Breast epithelium (tissue), 4 donors: ENCODE measurements at places on chromosomes 2 and 18. TPM values are rescaled to one million over a fixed set of nuclear protein-coding genes. Genes with fewer than 3 reads are reported as not detected.

The ZSWIM2 gene
- not detected for total RNA-seq

DNA sequence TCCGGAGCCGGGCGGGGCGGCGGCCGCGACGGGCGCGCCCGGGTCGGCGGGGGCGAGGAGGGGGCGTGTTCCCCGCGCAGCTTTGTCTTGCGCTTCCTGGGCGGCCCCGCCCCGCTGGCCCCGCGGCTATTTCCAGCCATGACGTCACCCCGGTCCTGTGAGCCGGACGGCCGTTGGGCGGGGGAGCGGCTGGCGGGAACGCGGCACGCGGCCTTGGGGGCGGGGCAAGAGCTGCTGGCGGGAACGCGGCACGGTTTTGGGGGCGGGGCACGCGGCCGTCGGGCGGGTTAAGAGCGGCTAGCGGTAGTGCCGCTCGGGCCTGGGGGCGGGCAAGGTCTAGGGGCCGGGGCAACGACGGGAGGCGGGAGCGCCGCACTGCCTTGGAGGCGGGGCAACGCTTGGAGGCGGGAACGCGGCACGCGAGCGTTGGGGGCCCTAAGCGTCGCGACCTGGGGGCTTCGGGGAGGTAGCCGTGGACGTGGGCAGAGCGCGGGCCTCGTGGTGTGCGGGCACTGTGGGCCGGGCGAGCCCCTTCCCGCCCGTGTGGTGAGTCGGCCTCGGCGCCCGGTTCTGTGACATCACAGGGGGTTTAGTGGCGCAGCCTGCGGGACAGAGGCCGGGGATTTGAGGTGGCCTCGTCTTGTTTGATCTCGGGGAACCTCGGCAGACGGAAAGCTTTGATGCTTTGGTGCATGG is 704 bp downstream of the KLF11 start:
- H3K4me3 ChIP-seq: peak overlapping the region; percentile 94
- H3K36me3 ChIP-seq: no peaks in the 10 kb centered on the region
- peak; percentile 98 for DNase-seq
- H3K27ac ChIP-seq: peak overlapping the region; percentile 100
- no peaks in the 10 kb centered on the region for H3K4me1 ChIP-seq
- no peaks in the 10 kb centered on the region for H3K27me3 ChIP-seq

DNA sequence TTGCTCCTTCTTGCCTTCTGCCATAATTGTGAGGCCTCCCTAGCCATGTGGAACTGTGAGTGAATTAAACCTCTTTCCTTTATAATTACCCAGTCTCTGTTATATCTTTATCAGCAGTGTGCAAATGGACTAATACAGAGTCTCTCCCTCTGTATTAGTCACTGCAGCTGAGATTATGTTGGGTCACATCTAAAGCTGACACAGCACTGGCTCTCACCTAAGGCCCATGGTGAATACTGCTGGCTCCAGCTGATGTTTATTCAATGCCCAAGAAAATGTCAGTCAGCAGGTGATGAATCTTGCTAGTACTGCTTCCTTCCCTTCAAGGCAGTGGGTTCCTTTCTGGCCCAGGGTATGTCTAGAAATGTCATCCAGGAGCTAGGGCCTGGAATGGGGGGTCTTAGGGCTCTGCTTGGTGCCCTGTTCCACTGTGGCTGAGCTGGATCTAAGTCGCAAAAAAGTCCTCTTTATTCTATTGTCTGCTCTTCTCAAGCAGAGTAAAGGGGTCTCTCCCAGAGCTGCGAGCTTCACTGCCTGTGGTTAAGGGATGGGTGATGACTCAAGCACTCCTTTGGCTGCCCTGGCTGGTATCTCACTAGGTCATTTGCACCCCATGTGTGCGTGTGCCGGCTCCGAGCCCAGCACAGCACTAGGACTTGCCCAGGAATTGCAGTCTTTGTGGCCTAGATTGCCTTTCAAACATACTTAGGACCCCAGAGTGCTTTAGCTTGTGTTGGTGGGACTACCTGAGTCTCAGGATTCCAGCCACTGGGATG is 29.9 kb downstream of the PPP1R1C start:
- no peaks in the 10 kb centered on the region for H3K4me1 ChIP-seq
- no peak for DNase-seq
- H3K4me3 ChIP-seq: no peak overlapping the region
- no peaks in the 10 kb centered on the region for H3K36me3 ChIP-seq
- no peak overlapping the region for H3K27ac ChIP-seq

The FSHR gene
- total RNA-seq: not detected

DNA sequence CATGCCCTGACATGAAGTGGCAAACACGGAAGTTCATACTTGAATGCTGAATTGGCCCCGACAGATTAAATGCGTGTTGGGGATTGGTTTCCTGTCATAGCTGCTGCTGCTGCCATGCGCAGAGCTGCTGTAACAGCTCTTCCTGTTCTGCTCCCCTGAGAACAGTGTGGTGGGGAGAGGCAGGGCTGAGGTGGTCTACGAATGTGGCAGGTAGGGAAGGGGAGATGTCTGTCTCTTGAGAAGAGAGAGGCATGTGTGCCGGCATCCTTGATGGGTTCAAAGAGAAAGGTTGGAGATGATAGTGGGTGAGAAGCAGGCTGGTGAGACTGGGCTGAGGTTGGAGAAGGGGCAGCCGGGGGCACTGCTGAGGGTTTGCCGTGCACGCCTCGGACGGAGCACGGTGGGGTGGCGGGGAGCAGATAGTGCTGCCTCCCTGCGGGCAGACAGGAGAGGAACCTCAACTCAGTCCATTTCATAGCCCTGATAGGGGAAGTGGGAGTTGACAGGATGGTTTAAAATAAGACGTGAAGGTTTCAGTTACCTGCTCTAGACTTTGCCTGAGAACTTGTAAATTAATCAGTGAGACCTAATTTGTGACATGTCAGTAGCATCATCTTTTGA is 46.1 kb downstream of the TMEM185B start:
- no peaks in the 10 kb centered on the region for H3K4me1 ChIP-seq
- H3K36me3 ChIP-seq: no peaks in the 10 kb centered on the region
- DNase-seq: no peak

The ZNF24 gene
- 79.0 TPM for total RNA-seq

GRCh38 chr2:195610717-195611116 is 46.3 kb upstream of the SLC39A10 start:
- H3K27ac ChIP-seq: no peak overlapping the region
- H3K36me3 ChIP-seq: no peaks in the 10 kb centered on the region
- H3K4me1 ChIP-seq: no peaks in the 10 kb centered on the region
- no peak overlapping the region for H3K4me3 ChIP-seq
- no peak for DNase-seq
- H3K27me3 ChIP-seq: no peaks in the 10 kb centered on the region

GRCh38 chr2:2291500-2292260 is 39.4 kb downstream of the MYT1L start:
- no peak overlapping the region for H3K27ac ChIP-seq
- peaks cover 16% of the 10 kb centered on the region for H3K27me3 ChIP-seq
- no peaks in the 10 kb centered on the region for H3K36me3 ChIP-seq
- DNase-seq: no peak
- no peak overlapping the region for H3K4me3 ChIP-seq
- H3K4me1 ChIP-seq: no peaks in the 10 kb centered on the region

The CELF4 gene
- total RNA-seq: not detected

The TMEM87B gene
- total RNA-seq: 16.2 TPM

GRCh38 chr18:56947236-56947635 is 199.7 kb upstream of the BOD1L2 start:
- H3K4me1 ChIP-seq: no peaks in the 10 kb centered on the region
- no peak overlapping the region for H3K27ac ChIP-seq
- H3K27me3 ChIP-seq: no peaks in the 10 kb centered on the region
- DNase-seq: no peak
- H3K36me3 ChIP-seq: no peaks in the 10 kb centered on the region

The PTPN4 gene
- 29.1 TPM for total RNA-seq

The MFSD6 gene
- total RNA-seq: 180 TPM

- DNase-seq: no peak
- no peak overlapping the region for H3K27ac ChIP-seq
- no peaks in the 10 kb centered on the region for H3K27me3 ChIP-seq
- no peaks in the 10 kb centered on the region for H3K4me1 ChIP-seq
- H3K4me3 ChIP-seq: no peak overlapping the region
- H3K36me3 ChIP-seq: no peaks in the 10 kb centered on the region
Measured at GRCh38 chr2:8522687-8523086, 159.2 kb upstream of the ID2 start.

DNA sequence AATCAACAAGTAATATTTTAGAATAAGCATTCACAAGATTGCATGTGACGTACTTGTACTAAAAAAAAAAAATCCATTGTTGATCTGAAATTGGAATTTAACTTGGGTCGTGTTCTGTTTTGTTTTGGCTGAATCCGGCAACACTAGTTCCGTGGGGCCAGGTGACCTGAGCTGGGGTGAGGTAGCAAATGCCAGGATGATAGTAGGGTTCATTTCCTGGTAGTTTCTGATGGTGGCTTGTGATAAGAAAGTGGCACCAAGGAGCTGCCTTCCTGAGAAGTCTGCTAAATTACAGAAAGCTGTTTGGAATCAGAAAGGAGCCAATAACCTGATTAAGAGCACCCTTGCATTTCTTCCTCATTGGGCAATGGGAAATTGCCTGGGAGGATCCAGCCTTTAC is 126.4 kb upstream of the DLX2 start:
- peaks cover 17% of the 10 kb centered on the region for H3K4me1 ChIP-seq
- no peak for DNase-seq
- H3K4me3 ChIP-seq: no peak overlapping the region

The GAL3ST2 gene
- total RNA-seq: not detected

The GYPC gene
- total RNA-seq: 127 TPM

- DNase-seq: no peak
- no peak overlapping the region for H3K27ac ChIP-seq
- no peaks in the 10 kb centered on the region for H3K4me1 ChIP-seq
- H3K36me3 ChIP-seq: no peaks in the 10 kb centered on the region
- H3K4me3 ChIP-seq: no peak overlapping the region
Measured at GRCh38 chr2:215460682-215461382, 25.0 kb upstream of the FN1 start.

DNA sequence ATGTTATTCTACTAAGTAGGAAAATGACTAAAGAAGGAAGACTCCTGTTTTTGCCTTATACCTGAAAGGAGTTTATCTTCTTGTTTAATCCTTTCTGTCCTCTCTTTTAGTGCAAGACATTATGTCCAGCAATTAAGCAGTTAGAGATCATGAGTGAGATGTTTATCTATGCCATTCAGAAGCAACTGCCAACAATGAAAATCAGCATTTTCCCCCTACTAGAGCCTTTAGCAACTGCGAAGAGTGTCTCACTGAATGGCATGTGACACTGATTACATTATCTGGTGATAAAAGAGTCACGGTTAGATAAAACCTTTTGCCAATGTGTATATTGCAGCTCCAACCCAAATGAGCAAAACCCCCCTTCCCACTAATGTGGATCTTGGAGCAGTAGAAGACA is 357.7 kb upstream of the SYT4 start:
- no peaks in the 10 kb centered on the region for H3K27me3 ChIP-seq
- no peak overlapping the region for H3K27ac ChIP-seq
- no peak overlapping the region for H3K4me3 ChIP-seq
- DNase-seq: no peak

DNA sequence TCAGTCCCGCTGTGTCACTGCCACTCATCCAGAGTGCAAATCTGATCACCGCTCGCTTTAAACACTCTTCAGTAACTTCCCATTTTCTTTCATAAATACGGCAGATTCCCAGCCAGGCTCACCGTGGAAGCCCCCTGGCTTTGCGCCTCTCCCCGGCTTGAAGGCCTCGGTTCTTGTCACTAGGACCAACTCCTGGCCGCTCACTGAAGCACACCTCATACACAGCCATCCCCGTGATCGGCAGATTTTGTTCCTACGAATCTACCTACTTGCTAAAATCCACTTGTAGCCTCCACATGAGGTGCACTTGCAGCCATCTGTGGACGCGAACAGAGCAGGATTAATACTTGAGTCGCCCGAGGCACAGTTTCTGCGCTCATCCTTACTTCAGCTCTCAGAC is 462.4 kb upstream of the MYT1L start:
- no peak overlapping the region for H3K27ac ChIP-seq
- no peak overlapping the region for H3K4me3 ChIP-seq
- H3K27me3 ChIP-seq: no peaks in the 10 kb centered on the region
- no peaks in the 10 kb centered on the region for H3K36me3 ChIP-seq
- no peak for DNase-seq
- no peaks in the 10 kb centered on the region for H3K4me1 ChIP-seq

DNA sequence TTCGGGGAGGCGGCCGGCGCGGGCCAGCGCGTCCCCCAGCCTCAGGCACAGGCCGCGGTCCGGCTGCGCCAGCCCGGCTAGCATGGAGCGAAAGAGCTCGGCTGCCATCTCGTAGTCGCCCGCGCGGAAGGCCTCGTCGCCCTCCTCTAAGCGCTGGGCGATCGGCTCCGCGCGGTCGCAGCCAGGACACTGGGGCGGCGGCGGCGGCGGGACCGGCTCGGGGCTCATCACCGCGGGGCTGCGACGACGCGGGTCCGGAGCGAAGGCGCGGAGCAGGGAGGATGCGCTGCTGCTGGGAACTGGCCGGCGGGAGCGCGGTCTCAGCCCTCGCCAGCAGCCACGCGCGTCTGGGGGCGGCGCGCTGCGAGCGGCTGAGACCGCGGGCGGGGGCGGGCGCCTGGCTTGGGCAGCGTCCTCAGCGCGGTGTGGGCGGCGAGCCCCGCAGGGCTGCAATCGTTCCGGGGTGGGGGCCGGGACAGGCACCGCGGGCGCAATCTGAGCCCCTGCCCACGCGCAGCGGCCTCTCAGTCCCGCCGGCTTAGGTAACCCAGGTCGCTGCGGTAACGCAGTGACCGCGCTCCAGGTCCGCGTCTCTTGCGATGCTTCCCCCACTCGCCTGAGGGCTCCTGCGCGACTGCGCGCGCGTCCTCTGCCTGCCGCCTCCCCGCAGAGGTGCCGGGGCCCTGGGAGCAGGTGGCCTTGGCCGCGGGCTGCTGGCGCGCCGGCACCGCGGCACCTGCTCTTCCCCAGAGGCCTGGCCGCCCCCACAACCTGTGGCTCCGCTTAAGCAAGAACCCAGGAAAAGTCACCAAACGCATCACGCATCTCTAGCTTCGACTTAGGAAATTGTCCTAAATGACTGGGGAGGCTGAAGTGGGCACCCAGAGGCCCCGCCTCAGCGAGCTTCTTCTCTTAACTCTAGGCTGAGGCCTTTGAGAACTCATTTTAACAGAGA is at the start of gene LONRF2:
Gene LONRF2, minus strand, starts transcription at position 636 of the 955 bp plus-strand sequence. Its CDS starts 408 bp downstream, at position 228.
- peak within 1 kb of the TSS; percentile 57 for H3K4me3 ChIP-seq
- H3K27me3 ChIP-seq: no peaks in the 10 kb centered on the region
- no peaks in the 10 kb centered on the region for H3K36me3 ChIP-seq
- peak within 1 kb of the TSS; percentile 79 for H3K27ac ChIP-seq
- peak; percentile 58 for DNase-seq

The LCLAT1 gene
- total RNA-seq: 19.7 TPM

GRCh38 chr18:58516514-58517285 is 112.2 kb downstream of the ALPK2 start:
- H3K27me3 ChIP-seq: no peaks in the 10 kb centered on the region
- no peak overlapping the region for H3K4me3 ChIP-seq
- no peaks in the 10 kb centered on the region for H3K36me3 ChIP-seq
- no peak for DNase-seq
- H3K27ac ChIP-seq: no peak overlapping the region

The SERPINB3 gene
- not detected for total RNA-seq

DNA sequence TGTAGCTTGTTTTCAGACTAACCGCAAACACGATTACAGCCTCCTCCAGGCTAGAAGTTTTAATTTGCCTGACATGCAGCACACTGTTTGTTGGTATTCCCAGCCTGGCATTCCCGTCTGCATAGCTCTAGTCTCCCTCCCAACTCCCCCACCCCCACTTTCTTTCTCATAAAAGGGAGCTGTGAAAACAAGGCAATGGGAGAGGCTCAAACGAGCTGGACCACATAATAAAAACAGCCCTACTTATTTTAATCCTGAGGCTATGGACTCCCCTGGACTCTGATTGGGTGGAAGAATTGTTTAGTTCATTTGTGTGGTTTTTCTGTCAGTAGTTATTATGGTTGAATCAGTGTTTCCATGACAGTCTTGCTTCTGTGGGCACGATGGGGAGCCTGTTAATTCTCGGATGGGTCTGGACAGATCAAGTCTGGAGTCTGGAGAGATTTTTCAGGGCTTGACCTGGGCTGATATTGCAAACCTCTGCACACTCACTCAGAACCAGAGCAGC is 1.2 kb downstream of the STON1 start:
- no peaks in the 10 kb centered on the region for H3K36me3 ChIP-seq
- H3K27ac ChIP-seq: peak overlapping the region; percentile 74
- peak; percentile 26 for DNase-seq
